ENCODE measurements at places on chromosomes 4 and X. TPM values are rescaled to one million over a fixed set of nuclear protein-coding genes. Genes with fewer than 3 reads are reported as not detected.

GRCh38 chr4:2163311-2163821, 78.6 kb downstream of the HAUS3 start:
- H3K27ac ChIP-seq: no peak overlapping the region
- no peak for DNase-seq
- no peaks in the 10 kb centered on the region for H3K27me3 ChIP-seq
- no peaks in the 10 kb centered on the region for H3K36me3 ChIP-seq
- no peaks in the 10 kb centered on the region for H3K4me1 ChIP-seq

- no peak overlapping the region for H3K4me3 ChIP-seq
- H3K4me1 ChIP-seq: no peaks in the 10 kb centered on the region
- H3K27me3 ChIP-seq: no peaks in the 10 kb centered on the region
- H3K27ac ChIP-seq: no peak overlapping the region
These were observed 53.5 kb upstream of the FGF13 start for GRCh38 chrX:138765051-138765450.

- no peak overlapping the region for H3K27ac ChIP-seq
- H3K4me3 ChIP-seq: no peak overlapping the region
- no peaks in the 10 kb centered on the region for H3K27me3 ChIP-seq
- H3K36me3 ChIP-seq: no peaks in the 10 kb centered on the region
These were observed 409.9 kb downstream of the GABRG1 start for GRCh38 chr4:45713996-45714395.

DNA sequence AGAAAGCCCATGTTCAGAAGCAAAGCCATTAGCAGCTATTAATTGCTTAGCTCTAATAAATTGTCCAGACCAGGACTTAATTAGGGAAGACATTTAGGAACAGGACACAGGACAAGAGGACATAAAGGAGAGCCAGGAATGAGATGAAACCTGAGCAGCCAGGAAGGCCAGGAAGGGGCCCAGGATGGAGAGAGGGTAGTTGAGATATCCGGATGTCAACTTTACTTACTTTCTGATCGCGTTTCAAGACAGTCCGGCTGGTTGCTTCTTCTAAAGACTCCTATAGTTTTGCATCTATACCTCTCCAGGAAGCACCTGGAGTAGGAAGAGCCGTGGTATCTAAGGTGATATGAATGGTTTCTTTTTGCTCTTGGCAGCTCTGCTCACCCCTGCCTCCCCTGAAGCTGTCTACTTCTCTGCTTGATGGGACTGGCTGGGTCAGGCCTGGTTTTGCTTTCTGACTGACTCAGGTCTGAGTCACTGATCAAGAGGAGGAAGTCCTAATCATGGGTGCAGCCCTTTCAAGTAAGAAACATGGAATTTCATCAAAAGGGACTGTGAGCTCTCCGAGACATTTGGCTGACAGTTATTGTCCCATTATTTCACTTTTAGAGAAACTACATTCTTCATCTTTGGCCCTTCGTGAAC, 733.3 kb downstream of the RPA4 start:
- no peaks in the 10 kb centered on the region for H3K27me3 ChIP-seq
- H3K36me3 ChIP-seq: no peaks in the 10 kb centered on the region
- no peaks in the 10 kb centered on the region for H3K4me1 ChIP-seq
- no peak overlapping the region for H3K4me3 ChIP-seq
- DNase-seq: no peak
- no peak overlapping the region for H3K27ac ChIP-seq

The PARM1 gene
- total RNA-seq: not detected
